ENCODE measurements at places on chromosomes 5 and 9.

DNA sequence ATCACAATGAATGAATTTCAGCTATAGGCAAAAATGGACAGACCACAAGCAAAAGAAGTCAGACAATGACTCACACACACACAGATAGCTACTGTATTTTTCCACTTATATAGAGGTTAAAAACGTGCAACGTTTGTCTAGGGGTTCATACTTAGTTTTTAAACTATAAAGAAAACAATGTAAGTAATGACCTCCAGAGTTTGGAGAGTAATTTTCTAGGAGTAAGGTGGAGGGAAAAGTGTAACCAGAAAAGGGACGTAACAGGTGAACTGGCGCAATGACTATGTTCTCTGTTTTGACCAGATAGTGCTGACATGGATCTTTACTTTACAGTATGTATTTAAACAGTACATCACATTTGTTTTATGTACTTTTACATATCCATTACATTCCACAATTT lies 51.1 kb downstream of the FNIP1 start:
- no peak for DNase-seq

GRCh38 chr9:108889649-108890067 lies 27.6 kb downstream of the ACTL7A start:
- DNase-seq = no peak

GRCh38 chr5:150181766-150182545 lies 7.9 kb upstream of the SLC6A7 start:
- no peak for DNase-seq

- no peak for DNase-seq
These were observed 150.1 kb upstream of the MPDZ start for GRCh38 chr9:13429301-13430190.

DNA sequence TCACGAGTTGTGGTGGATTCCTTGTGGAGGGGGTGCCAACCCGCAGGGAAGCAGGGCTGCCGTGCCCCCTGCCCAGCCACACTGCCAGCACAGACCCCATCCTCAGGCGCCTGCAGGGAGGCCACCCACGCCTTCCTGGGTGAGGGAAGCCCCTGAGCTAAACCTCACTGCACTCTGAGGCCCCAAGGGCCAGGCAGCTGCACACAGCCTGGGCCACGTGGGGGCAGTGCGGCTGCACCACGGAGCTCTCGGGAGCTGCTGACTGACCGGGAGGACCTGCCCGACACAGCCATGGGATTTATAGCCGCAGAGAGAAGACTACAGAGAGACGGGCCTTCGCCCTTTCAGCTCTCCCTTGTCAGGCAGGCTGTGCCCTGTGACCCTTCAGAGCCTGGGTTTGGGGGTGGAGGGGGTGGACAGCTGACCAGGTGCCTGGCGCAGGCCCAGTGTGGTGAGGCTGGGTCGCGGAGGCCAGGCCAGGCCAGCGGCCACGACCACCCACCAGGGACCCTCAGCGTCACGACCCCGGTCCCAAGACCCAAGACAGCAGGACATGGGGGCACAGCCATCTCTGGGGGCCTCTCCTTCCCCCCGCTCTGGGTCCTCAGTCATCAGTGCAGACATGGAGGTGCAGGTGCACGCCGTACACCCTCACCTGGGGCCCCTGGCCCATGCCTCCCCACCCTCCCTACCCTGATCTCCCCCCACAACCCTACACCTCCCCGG lies 4.3 kb upstream of the AHRR start:
- DNase-seq = peak; percentile 35

DNA sequence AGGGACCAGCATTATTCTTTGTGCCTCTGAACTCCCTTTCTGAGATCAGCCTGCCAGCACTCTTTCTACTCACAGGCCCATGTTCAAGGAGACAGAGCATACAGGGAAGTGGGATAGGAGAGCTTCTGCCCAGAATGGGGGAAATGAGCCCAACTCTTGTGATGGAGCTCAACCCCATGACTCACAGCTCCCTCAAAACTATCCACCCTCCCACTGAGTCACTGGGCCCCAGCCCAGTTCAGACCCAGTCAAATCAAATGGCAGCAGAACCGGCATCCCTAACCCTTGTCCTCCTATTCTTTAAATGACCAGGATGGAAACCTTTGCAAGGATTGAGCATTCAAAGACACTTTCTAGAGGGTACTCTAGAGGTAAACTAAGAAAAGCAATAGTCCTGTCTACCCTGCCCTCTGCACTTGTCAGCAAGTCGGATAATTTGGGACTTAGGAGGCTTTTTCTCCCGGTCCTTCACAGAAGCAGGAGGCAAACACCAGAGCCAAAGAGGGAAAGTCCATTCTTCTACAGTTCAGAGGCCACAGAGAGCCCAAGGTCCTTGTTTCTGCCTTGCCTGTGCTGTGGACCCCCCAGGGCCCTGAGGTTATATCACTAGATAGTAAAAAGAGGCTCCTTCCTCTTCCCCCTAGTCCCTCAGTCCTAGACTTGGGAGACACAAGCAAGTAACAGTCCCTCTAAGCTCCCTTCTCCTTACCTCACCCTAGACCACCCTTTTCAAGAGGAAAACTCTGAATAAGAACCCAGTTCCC lies 3.2 kb downstream of the ATOSB start:
- DNase-seq = peak; percentile 19

GRCh38 chr5:148768806-148769415 lies 57.5 kb upstream of the ADRB2 start:
- no peak for DNase-seq

DNA sequence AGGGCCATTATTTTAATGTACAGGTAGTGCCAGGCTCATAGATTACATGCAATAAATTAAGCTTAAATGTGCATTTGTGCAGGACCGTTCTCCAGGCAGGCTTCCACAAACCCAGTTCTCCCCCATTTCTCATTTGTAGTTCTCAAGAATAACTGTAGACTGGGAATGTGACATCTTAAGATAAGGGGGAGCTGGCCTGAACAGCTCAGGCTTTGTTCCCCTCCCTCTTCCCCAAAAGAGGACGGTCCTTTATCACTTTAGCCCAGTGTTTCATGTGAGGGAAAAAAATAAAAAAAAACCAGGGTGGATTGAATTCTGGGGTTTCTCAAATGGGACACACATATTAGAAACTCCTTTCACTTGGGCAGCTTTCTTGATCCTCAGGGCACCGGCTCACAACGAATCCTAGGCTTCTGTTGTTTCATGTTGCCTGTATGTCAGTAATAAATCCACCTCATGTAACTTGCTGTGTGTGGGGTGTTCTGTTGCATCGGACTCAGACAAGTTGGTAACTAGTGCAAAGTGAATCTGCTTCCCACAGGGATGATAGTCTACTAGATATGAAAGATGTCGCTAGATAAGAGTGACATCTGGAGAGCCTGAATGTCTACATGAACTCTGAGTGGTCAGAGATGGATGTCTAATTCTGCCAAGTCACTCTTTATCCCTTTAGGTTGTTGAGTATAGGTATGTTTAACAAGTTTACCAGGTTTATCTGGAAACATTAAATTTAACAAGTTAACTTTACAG lies 2030.6 kb upstream of the NUDT12 start:
- no peak for DNase-seq

DNA sequence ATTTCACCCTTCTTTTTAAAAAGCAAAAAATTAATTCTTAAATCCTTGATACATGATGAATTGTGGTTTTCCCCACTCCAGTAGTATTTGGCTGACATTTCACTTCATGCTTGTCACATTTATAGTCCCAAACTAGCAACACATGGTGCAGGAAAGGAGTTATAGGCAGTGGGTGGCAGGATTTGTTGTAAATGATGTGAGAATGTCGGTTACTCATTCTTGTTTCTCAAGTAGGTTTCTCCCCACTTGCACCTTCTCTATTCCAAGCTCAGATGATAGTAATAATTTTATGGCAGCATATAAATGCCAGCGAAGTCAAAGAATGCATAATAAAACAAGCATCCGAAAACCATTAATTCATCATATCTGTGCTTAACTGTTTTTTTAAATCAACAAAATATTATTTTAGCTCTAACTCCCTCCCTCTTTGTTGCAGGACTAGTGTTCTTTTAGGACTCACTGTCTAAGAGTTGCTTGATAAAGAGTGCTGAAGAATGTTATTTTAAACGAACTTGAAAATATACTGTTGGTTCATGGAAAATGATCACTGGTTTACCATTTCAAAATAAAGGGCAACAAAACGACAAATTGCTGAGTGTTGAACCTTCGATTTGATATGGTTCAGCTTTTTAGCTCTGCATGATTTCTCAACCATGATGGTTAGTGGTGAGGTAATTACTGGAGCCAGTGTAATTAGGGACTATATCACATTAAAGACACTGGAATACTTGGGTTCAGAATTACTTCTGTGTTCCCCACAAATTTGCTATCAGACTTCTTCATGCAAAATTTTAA lies 88.1 kb upstream of the ADAMTSL1 start:
- no peak for DNase-seq

GRCh38 chr9:85527331-85528020 lies 214.3 kb downstream of the AGTPBP1 start:
- DNase-seq = no peak

GRCh38 chr5:151285683-151286082 lies 17.9 kb downstream of the SLC36A3 start:
- DNase-seq = no peak

- DNase-seq = no peak
These were observed 42.1 kb downstream of the MRPL36 start for GRCh38 chr5:1757511-1757910.

DNA sequence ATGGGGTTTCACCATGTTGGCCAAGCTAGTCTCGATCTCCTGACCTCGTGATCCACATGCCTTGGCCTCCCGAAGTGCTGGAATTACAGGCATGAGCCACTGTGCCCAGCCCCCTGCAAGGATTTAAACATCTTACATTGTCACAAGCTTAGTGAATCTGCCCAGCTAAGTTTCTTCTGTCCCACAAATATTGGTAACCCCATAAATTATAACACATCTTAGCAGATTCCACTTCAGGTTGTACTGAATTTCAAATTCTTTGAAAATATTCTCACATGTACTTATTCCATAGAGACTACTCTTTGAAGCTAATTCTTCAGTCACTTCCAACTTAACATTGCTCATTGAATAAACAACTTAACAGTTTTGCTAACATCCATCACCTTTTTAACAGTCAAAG lies 13.4 kb upstream of the AFF4 start:
- DNase-seq = no peak

DNA sequence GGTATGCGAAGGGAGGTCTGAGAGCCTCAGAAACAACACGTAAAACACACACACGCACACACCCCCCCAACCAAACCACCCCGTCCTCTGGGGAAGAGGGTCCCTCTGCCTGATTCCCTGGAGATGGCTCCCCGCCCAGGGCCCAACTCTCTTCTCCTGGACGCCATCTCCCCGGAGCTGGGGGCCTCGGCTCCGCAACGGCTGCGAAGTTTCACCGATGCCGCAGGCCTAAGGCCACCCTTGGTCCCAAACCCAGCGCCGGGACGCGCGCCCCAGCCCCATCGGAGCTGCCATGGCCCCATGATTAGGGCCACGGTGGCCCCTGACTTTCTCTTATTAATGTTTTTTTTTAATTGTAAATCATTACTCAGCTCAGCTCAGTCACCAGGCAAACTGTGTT lies 181.4 kb upstream of the TBCA start:
- no peak for DNase-seq

DNA sequence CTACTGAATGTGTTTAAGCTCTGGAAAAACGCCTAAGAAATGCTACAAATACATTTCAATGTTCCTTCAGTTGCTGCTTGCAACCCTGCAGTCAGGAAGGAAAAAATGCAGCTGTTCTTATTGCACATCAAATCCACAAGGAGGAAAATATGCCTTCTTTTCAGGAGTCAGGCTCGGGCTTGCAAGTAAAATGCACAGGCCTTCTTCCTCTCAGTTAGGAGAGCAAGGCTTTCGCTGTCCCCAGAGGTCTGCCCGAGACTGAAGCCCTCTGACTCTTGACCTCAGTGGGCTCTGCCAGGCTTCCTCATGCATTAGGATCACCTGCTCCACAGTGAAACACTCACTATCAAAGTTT lies 899 bp upstream of the SHC3 start:
- DNase-seq = no peak

GRCh38 chr5:178306430-178307225 lies 74.0 kb upstream of the PHYKPL start:
- no peak for DNase-seq

- DNase-seq = no peak
These were observed 43.8 kb downstream of the STOM start for GRCh38 chr9:121326130-121326838.

DNA sequence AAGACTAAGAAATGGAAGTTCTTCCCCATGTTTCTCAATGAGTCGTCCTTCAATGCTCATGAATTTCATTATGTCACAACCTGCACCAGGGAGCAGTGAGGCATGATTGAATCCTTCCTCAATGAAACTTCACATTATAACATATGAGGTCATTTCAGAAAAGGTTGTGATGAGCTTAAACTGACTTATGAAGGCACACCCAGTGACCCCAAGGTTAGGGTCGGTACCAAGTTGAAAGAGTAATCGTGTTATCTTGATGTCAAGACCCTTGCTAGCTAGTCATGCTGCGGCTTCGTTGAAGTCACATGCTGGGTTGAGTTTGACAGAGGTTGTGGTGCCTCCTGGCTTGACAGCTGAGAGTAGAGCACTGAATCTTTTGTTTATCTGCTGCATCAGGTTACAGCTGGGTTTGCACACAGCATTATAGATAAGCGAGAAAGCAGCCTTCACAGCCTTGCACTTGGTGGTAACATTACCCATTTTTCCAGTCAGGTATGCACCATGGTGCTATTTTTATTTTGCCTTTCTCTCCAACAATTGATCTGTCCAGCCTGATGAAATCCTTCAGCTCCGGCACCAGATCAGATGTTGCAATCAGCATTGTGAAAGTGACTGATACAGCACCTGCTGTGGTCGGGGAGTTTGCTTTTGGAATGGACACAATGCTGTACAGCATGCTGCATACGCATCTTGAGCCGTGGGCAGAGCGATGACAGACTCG lies 133.2 kb downstream of the ERCC6L2 start:
- no peak for DNase-seq

DNA sequence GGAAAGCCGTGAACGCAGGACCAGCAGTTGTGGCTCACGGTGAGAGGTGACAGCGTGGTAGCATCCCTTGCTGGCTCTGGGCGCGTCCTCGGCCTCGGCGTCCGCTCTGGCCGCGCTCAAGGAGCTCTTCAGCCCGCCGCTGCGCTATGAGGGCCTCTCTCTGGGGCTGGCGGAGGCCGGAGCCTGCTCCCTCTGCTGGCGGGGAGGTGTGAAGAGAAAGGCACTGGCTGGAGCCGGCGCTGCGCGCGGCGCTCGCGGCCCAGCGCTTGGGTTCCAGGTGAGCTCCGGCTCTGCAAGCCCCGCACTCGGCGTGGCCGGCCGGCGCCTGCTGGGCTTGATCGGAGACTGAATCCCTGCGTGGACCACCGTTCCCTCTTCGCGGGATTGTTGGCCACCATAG lies 705.6 kb downstream of the SEMA5A start:
- no peak for DNase-seq

- DNase-seq = no peak
These were observed 49.0 kb downstream of the CDO1 start for GRCh38 chr5:115767424-115767823.

All from stimulated activated naive CD4-positive, alpha-beta T cell treated with Interleukin-2 at 50 U/mL for 16 hours (primary cell).